ENCODE measurements at places on chromosomes 6 and 20.
A peak's percentile ranks its signal among the peaks of the same experiment; 100 is the strongest.

- no peak for DNase-seq
These were observed 423.8 kb upstream of the SULF2 start for GRCh38 chr20:48209102-48209501.

- peak; percentile 47 for DNase-seq
These were observed 49.3 kb upstream of the MYL9 start for GRCh38 chr20:36491901-36492617.

GRCh38 chr6:56604186-56604585, 38.5 kb downstream of the DST start:
- no peak for DNase-seq

- peak; percentile 68 for DNase-seq
These were observed 76.5 kb downstream of the GJA10 start for GRCh38 chr6:89970609-89971337.

DNA sequence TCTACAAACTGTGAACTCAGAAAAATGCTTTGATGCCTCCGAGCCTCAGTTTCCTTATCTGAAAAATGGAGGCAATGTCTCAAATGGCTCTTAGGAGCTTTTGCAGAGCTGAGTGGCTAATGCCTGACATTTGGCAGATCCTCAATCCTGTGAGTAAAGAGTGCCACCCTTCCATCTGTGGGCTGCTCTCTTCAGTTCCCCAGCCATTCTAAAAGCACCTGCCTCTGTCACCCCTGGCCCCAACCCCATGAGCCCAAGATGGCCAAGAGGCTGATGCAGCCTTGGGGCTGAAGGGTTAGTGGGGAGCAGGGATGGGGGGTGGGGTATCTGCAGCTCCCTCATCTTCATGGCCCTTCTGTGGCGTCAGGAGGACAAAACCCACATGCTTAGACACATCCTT, 14.5 kb upstream of the GUCA1A start:
- DNase-seq: no peak

DNA sequence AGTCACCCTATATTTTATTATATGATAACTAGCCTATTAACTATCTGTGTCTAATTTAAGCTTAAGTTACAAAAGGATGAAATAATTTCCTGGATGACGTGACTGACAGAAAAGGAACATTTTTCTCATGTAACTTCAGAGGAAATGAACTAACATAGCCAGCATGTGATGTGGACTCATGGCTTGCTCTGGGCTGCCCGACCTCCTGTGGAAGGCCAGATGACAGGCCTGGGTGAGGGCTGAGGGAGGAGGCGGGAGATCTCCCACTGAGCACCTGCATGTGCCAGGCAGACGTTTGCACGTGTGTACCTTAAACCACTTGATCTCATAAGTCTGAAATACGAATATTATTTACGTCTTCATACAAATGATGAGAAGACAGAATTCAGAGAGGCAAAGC, 321.1 kb downstream of the SYNE1 start:
- DNase-seq: no peak

- no peak for DNase-seq
These were observed 329.6 kb downstream of the GJA1 start for GRCh38 chr6:121765060-121765459.

GRCh38 chr6:21395121-21395520, 198.4 kb upstream of the SOX4 start:
- DNase-seq: no peak

DNA sequence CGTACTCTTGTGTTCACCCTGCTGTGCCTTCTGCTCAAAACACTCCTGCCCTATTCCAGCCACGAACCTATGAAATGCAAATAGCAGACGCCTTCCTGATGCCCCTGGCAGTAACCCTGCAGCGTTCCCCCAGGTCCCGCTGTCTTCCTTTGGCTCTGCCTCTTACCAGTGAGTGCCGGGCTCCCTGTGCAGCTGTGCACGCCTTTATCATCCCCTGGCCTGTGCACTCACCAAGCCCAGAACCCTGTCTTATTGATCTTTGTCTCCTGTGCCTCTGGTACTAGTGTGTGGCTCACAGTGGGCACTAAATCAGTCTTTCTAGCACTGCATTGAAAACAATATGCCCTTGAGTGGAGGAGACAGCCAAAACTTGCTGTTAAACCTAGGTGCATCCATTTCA, 19.7 kb downstream of the ZDHHC14 start:
- no peak for DNase-seq

- peak; percentile 83 for DNase-seq
These were observed 27.6 kb downstream of the ZNF311 start for GRCh38 chr6:28977341-28978132.

DNA sequence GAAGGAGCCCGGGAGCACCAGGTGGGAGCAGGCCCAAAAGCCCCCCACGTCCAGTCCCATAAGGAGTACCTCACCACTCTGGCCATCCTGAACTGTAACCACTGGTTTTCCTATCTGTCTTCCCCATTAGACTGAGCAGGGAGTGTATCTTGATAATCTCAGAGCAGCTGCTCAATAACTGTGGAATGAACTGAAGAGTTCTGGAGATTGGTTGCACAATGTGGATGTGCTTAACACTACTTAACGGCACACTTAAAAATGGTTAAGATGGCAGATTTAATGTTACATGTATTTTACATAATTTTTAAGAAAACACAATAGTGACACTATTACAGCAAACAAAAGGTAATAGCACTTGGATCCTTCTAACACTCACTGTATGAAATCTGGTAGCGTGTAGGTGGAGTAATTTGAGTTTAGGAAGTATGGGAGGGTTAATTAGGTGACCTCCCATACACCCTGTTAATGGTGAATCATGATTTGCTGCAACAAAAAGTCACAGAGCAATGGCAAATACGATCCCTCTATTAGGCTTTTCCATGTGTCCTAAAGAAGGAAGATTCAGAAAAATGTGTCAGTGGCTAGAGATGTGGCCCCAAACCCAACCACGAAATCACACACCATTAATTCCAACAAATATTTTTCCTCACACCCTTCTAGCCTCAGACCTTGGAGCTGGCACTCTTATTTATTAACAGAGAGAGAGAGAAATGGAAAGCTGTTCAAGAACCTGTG, 18.4 kb downstream of the TRAM2 start:
- no peak for DNase-seq

- no peak for DNase-seq
These were observed 8.4 kb upstream of the SLC2A10 start for GRCh38 chr20:46701057-46701456.

DNA sequence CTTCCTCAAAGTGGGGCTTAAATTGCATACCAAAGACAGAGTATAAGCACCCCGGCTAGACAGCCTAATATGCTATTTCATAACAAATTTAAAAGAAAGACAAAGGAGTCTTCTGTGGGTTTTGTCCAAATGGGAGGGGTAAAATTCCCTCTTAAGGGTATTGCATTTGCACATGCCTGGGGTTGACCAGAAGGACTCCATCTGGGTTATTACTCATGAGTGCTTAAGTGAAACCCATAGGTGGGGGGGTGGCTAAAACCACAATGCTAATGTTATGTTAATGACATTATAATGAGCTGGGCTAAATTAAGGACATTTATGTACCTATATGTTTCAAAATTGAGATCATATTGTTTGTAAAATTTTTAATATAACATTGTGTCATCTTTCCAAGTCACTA, 15.0 kb downstream of the IMPG1 start:
- DNase-seq: no peak

- no peak for DNase-seq
These were observed 23.9 kb downstream of the ADTRP start for GRCh38 chr6:11754625-11755271.

DNA sequence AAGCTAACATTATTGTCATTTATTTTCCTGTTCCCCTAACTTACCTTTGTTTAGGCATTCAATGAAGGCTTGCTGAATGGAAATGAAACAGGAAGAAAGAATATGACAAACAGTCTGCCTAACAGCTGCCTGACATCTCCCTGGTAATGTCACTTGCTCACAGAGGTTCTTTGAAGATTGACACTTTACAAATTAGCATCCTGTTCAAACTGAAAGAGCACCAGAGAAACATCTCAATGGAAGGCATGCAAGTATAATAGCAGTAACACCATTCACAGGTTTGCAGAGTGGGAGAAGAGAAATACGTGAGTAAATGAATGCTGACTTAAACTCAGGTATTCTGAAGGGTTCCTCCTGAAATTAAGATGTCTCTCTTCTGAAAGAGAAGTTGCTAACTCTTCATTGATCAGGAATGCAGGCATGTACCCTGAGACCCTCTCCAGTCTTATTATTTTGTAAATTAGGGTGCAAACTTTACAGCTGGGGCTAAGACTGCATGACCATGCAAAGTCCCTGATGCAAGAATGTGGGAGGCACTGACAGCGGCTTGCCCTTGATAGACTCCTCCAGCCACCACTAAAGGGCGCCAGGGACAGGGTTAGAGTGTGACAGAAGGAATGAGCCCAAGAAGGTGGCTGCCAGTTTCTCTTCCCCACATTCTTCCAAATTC, 1.3 kb upstream of the SMLR1 start:
- no peak for DNase-seq

Data from MCF 10A (cell line).